ENCODE measurements at places on chromosomes 12 and 14.

DNA sequence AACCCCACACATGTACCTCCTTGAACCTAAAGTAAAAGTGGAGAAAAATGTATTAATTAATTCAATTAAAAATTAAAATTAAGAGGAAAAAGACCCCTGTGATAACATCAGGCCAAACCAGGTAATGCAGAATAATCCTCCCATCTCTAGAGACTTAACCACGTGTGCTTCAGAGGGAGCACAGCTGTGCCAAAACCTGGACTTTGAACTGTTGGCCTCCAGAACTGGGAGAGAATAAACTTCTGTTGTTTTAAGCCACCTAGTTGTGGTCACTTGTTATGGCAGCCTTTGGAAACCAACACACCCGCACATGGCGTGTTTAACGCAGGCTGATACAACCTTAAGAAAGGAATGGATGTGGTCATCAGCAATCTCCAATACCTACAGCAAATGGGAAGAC lies 23.8 kb downstream of the OAS2 start:
- no peak for DNase-seq

DNA sequence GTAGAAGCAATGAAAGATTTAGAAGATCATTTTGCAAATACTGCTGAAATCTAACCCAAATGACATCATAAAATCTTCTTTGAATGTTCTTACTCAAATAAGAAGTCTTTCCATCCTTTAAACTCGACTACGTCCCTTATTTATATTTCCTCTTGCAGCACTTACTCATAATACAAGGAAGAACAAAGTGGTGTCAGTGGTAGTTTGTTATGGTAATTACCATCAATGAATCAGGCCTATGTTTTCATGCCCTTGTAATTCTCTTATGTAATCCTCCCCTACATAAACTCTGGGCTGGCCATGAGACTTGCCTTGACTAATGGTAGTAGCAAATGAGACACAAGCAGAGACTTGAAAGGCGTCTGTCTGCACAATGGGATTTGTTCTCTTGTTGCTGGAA lies 17.0 kb downstream of the EEA1 start:
- DNase-seq = peak; percentile 91

GRCh38 chr12:3101309-3102024 lies 24.3 kb downstream of the TSPAN9 start:
- no peak for DNase-seq

DNA sequence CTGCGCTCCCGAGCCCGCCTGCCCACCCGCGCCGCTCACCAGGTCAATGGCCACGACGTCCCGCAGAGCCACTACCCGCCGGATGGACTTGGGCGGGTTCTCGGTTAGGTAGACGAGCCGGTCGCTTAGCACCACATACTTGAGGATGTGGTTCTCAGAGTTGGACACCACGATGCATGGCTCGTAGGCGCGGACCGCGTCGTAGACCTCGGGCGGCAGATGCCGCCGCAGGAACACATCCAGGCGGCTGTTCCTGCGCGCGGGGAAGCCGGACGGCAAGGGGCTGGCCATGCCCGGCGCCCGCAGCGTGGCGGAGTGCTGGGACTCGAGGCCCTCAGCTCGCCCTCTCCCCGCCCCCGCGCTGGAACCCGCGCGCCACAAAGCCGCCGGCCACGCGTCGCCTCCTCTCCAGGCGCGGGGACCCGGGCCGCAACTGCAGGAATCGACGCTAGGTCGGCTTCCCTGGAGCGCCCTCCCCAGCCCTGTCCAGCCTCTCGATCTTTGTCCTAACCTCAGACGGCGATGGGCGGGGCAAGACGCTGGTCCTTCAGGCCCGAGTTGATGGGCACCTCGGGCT lies at the start of gene C12orf56:
Gene C12orf56, minus strand, starts transcription at position 484 of the 577 bp plus-strand sequence. Its CDS starts 193 bp downstream, at position 291.
- DNase-seq = no peak

- DNase-seq = no peak
These were observed 89.3 kb upstream of the RAP1B start for GRCh38 chr12:68521321-68521839.

- DNase-seq = no peak
These were observed 56.3 kb upstream of the NPFF start for GRCh38 chr12:53563452-53564028.

DNA sequence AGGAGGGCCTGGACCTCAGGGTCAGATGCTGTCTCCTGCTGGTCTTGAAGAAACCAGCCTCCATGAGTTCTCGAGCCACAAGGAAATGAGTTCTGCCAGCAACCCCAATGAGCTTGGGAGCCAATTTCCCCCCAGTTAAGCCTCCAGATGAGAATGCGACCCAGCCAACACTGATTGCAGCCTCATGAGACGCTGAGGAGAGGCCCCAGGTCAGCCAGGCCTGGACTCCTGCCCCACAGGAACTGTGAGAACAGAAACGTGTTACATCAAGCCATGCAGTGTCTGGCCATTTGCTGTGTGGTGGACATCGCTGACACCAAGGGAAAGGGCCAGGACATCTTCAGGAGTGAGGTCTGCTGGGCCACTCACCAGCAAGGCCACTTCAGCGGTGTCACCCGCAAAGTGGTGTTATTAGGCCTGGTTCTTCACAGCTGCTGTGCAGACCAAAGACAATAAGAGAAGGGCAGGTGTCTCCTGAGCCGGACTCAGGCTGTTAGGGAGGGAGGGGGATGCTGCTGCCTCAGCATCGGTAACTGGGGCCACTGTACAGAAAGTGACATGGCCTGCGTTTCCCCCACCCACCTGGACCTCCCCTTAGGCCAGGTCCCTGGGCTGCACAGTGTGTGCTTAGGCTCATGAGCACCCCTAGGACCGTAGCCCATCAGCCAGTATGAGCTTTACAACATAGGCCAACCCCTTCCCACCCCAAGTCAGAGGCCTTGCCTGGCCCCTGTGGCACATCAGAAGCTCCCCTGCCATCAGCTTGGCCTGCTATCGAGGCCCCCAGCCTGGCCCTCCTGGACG lies 272.4 kb upstream of the RTL1 start:
- DNase-seq = no peak

DNA sequence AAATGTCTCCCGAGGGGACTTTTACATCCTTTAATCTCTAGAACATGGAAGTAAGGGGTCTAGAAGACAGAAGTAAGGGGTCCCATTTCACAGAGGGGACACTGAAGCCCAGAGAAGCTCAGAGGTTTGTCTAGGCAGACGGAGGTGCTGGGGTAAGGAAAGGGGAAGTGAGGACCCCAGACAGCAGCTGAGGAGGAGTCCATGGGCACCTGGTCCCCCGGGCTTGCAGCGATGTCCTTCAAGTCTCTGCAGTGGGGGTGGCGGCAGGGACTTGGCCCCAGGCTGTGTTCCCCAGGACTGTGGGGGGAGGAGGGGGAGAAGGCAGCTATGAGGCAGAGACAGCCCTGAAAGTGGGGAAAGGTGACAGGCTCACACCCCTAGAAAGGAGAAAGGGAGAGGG lies 30.7 kb downstream of the DTX1 start:
- no peak for DNase-seq

DNA sequence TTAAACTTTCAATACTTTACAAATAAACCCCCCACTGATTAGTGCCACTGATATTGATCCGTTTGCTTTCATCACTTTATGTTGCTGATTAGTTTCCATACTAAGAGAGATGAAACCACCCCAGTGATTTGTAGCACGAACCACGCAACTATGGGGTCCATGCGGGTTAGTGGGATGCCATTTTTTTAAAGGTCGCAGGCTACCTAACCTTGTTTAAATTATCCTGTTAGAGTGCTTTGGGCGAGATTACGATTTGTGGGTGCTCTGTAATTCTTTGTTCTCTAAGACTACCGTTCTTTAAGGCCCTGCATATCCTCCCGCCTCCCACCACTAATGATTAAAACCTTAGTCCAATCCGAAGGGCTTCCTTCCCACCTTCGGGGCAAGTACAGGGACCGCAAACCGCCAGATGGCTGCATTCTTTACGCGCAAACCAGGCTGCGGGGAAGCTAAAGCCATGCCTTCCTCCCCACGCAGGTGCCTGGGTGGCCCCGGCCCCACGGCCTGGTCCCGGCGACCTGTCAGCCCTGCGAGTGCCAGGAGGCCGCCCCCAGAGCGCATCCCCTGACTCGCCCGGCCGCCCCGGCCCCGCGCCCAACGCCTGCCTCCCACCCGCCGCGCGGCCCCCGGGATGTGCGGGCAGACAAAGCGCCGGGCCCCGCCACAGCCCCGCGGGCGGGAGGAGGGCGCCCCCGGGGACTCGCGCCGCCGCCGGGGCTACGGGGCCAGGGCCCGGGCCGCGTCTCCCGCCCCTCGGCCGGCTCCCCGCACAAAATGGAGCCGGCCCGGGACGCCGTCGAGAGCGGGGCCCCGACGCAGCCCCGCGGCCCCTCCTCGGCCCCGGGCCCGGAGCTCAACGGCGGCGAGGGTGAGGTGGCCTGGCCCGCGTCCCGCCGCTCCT lies 759 bp downstream of the NFYB start:
- DNase-seq = peak; percentile 30

- DNase-seq = no peak
These were observed 77.1 kb upstream of the PTGDR start for GRCh38 chr14:52190337-52190931.

DNA sequence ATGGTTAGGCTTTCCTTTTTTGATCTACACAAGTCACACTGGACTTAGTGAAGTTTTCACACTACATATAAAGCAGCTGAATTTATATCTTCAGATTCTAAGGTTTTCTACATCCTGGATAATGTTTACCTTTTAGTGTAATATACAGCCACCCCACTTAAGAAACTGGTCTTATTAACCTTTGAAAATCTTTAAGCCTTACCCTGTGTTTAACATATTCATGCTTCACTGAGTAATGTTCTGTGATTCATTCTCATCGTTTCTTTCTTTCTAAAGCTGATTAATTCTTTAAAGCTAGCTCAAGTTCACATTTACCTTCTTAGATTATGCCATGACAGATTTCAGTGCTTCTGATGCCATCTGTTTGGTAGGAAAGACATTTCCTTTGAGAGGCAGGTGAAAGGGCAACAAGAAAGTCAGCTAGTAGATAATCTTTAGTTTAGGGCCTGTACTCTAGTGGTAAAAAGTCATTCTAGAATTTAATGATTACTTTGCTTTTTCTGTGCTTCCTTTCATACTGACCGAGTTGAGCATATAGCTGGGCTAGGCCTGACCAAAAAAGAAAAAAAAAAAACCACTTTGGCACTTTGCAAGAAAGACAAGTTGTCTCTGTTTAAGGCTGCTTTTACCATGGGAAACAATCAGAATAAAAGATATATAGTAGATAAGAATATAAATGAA lies 690.9 kb upstream of the FBXO33 start:
- DNase-seq = peak; percentile 13

DNA sequence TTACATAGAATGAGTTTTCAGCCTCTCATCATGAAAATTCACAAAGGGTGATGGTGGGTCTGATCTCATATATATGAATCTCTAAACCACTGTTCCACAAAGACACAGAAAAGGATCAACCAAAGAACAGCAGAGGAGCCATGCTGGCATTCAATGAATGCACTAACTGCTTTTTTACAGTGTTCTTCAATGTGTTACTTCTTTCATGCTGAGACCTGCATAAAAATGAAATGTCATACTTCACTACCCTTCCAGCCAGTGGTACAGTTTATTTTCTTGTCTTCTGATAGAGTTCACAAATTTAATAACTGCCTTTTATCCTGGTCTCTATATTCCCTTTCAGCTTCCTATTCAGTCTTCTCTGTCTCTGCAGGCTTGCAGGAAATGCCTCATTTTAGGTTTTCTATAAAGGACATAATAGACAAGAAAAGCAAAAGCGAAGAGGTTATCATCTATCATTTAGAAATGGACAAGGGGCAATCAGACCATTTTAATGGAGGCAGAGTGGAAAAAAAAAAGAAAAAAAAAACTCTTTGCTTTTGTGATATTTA lies 836.7 kb upstream of the FOXG1 start:
- no peak for DNase-seq

GRCh38 chr12:70052931-70053497 lies 190.2 kb upstream of the CNOT2 start:
- DNase-seq = peak; percentile 93

DNA sequence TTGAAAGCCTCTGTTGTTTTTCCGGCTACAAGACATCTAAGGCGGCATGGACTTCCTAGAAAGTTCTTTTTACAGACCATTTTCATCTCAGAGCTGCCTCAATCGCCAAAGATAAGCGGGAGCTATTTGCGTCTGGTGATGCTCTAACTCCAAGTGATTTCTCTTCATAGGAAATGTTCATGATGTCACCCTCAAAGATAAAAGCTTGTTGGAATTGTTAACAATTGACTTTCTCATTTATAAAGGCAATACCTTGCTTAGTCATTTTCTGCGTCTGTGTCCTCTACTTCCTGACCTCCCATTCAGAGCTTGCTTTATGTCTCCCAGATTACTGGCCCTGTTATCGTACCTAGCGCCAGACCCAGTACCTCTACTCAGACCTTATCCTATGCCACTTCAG lies 259.0 kb upstream of the G2E3 start:
- DNase-seq = no peak

DNA sequence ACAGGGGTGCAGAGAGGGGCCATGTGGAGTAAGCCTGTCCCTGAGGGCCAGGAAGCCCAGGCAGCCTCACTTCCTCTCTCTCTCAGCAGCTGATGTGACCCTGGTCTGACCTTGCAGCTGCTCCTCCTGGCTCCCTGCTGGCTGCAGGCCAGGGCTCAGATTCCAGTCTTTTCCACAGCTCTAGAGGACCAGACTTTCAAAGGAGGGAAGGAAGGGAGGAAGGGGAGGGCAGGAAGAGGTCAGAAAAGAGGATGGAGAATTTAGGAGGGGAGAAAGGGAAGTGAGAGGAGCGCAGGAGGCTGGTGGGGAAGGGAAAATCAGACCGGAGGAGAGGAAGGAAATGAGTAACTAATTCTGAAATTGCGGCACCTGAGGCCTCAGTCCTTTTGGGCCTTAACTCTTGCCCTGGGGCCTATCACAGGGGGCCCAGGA lies 40.9 kb upstream of the VASH1 start:
- peak; percentile 91 for DNase-seq

GRCh38 chr12:97912943-97913342 lies 450.3 kb downstream of the RMST start:
- peak; percentile 42 for DNase-seq

- no peak for DNase-seq
These were observed 11.2 kb upstream of the PRPH start for GRCh38 chr12:49283541-49284429.

GRCh38 chr14:86596024-86596423 lies 1066.1 kb downstream of the FLRT2 start:
- peak; percentile 79 for DNase-seq

DNA sequence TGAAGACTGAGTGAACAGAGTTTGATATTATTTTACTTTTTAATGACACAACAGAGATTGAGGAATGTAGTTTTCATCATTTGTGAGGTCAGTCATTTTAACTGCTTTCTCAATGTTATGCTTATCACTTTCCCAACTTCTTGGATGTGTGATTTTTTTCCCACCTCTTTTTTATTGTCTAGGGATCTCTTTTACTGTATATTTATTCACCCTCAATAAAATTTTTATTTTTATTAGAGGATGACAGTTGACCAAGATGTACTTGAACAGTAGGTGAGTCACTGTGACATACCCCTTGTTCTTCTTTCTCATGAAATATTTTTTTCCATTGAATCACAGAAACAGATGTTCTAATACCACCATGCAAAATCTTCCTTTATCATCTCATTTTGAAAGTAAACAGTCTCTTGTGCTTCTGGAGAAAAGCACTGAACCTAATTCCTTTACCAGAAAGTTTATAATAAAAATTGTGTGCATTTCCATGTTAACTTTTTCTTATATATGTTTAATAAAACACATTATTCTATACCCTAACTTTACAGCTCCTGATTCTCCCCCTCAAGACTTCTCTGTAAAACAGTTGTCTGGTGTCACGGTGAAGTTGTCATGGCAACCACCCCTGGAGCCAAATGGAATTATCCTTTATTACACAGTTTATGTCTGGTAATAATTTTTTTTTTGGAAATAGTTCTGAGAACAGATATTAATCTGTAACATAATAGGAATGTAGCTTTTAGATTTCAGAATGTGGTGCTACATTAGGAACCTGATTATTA lies 65.9 kb downstream of the PTPRQ start:
- no peak for DNase-seq
